Mesenteric fat pad (tissue), 1 donor: ENCODE measurements at places on chromosomes 4 and X. TPM values are rescaled to one million over a fixed set of nuclear protein-coding genes. Genes with fewer than 3 reads are reported as not detected.

DNA sequence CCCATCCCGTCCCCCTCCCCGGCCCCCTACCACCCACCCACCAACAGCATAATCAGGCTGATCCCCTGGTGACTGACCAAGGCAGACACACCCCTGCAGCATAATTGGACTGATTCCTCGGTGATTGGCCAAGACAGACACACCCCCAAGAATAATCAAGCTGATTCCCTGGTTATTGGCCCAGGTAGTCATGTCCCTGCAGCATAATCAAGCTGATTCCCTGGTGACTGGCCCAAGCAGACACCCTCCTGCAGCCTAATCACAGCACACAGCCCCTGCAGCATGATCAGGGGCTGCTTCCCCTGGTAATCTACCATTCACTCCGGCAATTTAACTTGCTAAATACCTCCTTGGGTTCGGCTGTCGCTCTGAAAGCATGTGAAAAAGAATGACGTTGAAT lies 47.5 kb upstream of the STS start:
- no peak for DNase-seq

DNA sequence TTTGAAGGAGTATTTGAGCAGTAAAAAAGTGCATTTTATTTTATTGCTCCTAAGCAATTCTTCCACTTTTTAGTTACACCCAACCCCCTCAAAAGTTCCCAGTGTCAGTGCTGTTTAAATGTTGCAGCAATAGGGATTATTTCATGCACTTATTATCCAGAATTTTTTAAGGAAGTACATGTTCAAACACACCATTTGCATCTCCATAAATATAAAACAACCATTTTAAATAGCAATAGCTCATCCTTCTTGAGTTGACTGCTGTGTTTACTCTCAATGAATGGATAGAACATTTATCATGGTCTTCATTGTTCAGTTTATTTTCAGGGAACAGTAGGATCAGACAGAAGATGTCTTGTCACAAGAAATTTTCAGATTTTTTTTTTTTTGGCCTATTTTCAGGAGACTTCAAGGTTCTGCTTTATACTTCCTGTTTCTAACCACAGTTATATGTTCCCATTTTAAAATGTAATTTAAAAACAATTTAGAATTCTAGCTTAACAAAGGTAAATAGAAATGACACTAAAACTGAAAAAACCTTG lies 171.9 kb downstream of the TMA16 start:
- DNase-seq, result no peak

DNA sequence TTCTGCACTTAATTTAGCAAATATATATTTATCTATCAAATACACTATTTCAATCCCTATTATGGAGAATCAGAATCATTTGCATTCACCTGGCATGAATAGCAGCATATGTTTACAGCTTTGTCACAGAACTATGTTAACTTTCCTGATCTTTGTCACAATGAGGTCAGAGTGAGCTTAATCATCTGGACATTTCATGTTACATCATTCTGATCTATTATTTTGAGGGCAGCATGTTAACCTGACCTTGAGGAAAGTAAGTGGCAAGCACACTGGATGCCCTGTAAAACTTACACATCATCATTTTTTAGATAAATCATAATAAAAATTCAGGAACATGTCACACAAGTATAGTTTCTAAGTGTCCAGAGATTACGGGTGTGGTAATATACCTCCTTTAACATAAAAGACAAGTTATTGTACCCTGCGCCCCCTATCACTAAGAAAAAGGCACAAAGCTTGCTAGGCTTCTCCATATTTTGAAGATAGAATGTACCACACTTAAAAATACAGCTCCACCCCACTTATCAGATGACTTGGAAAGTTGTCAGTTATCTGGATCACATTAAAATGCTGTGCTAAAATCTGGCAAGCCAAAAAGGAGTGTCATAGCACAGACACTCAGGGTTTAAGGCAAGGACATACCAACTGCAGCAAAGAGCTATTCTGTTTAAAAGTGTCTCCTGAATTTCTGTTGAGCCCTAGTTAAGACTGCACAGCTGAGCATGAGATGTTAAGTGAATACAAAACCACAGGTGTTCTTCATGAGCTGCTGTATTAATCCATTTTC lies 182.7 kb upstream of the FAT4 start:
- DNase-seq, result no peak

Gene PCSK1N
- total RNA-seq, result not detected

GRCh38 chr4:153651116-153651515 lies 33.0 kb upstream of the TLR2 start:
- DNase-seq, result no peak

GRCh38 chr4:52941450-52941849 lies 79.3 kb downstream of the RASL11B start:
- no peak for DNase-seq

DNA sequence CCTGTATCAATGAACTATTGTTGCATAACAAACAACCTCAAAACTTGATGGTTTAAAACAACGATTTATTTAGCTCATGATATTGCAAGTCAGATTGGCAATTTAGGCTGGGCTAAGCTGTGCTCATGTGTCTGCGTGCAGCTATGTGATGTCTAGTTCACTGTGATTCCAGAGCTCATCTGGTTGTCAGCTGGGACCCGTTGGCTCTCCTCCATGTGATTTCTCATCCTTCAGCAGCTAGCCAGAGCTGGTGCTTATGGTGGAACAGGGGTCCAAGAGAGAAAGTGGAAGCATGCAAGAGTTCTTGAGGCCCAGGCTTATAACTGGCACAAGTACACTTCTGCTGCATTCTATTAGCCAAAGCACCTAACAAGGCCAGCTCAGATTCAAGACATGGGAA lies 28.8 kb upstream of the TRPC3 start:
- DNase-seq, result no peak

GRCh38 chr4:149518471-149518870 lies 297.2 kb downstream of the IQCM start:
- no peak for DNase-seq

GRCh38 chr4:146095860-146096259 lies 79.7 kb upstream of the LSM6 start:
- DNase-seq, result no peak

Gene ATP1B4
- not detected for total RNA-seq

DNA sequence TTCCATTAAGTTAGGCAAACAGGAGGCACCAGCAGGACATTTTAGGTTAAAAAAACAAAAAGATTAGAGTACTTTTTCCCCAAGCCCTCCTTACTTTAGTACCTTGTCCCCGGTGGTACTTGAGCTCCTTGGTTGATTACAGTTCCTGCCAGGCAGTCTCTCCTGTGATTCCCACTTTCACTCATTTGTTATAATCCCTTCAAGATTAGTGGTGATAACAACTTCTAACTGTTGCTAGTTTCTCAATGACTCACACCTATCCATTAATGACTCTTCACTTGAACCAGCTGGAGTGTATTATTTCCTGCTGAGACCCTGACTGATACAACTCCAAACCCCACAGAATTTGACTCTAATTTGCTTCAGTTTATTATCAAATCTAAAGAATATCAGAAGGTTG lies 765.0 kb upstream of the DIAPH2 start:
- DNase-seq, result no peak

DNA sequence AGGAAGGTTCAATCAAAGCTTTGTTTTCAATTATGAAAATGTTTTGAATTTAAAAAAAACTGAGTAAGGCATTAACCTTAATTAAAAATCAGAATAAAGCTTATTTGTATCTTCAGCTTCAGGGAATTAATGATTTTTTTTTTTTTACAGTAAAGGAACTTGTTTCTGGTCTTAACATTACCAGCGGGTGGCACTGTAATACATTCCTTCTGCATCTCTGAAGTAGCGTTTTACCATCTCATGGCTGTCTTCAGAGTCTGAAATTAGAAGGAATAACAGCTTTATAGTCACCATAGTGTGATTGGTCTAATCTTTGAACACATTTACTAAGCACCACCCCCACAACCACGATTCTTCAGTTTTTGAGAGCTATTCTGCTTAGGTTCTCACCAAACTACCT lies 102.6 kb downstream of the IL1RAPL2 start:
- no peak for DNase-seq

DNA sequence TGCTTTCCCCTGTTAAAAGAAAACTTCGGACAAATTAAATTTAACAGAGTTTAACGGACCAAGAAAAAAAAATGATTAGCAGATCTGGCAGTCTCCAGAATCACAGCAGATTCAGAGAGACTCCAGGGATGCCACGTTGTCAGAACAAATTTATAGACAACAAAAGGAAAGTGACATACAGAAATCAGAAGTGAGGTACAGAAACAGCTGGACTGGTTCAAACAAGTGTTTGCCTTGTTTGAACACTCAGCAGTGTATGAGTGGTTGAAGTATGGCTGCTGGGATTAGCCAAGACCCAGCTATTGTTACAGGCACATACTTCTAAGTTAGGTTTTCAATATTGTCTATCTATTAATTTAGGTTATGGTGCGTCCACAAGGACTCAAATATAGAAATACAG lies 19.1 kb downstream of the PIR start:
- no peak for DNase-seq

Gene RAB9B
- total RNA-seq, result 0.74 TPM

Gene CSN2
- total RNA-seq, result not detected

GRCh38 chrX:103628386-103629317 lies at the start of gene TCEAL1:
Gene TCEAL1 (plus strand): TSS chrX:103628975. CDS start chrX:103629917, 942 bp downstream.
- DNase-seq, result no peak
